ENCODE measurements at places on chromosomes 16 and 17.
A peak's percentile ranks its signal among the peaks of the same experiment; 100 is the strongest.

- DNase-seq: no peak
Observed at GRCh38 chr16:49585143-49585832, 211.7 kb downstream of the C16orf78 start.

DNA sequence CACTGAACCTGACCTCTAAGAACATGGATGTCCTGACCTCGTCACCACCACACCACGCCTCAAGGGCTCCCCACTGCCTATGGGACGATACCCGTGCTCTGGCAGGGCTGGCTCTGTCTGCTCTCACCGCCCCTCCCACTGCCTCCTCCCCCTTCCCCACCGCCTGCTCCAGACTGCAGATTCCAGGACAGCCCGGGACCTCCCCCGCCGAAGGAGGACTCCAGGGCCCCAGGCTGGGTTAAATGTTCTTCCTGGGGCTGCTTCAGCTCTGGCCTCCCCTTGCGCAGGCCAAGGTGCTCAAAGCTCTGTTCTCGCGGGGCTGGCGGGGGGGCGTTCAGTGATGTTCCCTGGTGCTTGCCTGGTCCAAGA, 3.1 kb downstream of the NPW start:
- no peak for DNase-seq

GRCh38 chr16:67666559-67667452, at the start of the genes C16orf86 and ENKD1:
Gene C16orf86, plus strand, starts transcription at chr16:67666814. Its CDS starts 157 bp downstream, at chr16:67666971.
Gene ENKD1, minus strand, starts transcription at chr16:67666750. Its CDS starts 308 bp downstream, at chr16:67666442.
- peak; percentile 94 for DNase-seq

DNA sequence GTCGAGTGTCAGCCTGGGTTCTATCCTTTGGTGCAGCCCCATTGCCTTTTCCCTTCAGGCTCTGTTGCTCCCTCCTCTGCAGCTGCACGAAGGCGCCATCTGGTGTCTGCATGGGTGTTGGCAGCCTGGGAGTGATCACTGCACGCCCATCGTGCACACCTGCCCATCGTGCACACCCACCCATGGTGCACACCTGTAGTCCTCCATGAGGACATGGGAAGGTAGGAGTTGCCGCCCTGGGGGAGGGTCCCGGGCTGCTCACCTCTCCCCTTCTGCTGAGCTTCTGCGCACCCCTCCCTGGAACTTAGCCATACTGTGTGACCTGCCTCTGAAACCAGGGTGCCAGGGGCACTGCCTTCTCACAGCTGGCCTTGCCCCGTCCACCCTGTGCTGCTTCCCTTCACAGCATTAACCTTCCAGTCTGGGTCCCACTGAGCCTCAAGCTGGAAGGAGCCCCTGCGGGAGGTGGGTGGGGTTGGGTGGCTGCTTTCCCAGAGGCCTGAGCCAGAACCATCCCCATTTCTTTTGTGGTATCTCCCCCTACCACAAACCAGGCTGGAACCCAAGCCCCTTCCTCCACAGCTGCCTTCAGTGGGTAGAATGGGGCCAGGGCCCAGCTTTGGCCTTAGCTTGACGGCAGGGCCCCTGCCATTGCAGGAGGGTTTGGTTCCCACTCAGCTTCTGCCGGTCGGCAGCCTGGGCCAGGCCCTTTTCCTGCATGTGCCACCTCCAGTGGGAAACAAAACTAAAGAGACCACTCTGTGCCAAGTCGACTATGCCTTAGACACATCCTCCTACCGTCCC, 2.9 kb downstream of the CTRL start:
- DNase-seq: peak; percentile 88

DNA sequence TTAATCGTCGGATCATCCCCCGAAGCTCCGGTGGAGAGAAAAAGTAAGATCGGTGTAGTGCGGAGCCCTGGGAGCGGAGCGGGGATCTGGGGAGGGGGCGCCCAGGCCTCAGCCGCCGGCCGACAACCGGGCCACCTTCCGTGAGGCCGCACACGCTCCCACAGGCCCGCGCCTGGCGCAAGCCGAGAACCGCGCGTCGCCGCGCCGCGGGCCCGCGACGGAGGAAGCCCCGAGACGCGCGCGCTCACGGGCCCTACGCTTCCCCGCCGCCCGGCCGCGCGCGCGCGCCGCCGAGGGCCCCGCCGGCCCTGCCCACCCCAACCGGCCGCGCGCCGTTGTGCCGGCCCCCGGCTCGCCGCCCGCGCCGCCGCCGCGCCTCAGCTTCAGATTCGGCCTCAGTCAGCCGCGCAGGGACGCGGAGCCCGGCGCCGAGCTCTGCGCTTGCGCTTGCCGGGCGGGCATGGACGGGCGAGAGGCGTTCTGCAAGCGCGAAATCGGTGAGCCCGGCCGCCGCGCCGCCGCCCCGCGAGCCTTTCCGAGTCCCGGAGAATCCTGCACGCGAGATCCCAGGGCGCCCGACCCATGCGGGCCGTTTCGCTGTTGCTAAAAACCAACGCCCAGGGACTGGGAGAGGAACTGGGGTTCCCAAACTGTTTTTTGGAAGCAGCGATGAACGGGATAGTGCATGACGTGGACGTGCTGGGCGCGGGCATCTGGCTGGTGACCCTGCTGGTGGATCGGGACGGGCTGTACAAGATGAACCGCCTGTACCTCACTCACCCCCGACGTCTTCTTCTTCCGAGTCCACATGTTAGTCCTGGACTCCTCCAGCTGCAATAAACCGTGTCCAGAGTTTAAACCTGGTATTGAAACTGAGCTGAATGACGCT, 28.0 kb upstream of the LRRC37A start:
- peak; percentile 99 for DNase-seq

DNA sequence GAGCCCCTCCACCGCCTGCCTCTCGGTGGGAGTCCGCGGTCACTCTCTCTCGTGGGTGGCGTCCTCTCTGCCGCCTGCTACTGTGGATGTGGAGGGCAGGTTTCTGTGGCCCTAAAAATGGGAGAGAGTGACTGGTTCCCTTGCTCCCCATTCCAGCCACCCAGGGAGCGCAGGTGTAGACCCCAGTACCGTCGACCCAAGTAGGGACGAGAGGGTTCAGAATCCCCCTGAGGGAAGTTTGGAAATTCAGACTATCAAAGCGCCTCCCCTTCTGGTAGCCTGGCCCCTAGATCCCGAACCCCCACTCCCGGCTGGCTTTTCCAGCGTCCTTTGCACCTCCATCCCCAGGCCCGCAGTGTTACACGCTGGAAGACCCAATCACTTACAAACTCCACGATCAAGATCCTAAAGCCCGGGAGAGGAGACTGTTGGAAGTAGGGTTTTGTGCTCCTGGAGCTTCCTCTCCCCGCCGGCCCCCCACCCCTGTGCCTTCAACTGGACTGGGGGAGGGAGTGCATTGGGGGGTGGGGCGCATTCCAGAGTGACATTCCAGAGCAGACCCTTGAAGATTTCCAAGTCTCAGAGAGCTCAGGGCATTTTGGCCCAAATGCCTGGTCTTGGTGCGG, 991 bp downstream of the GPRC5C start:
- no peak for DNase-seq

- no peak for DNase-seq
Observed at GRCh38 chr17:57459286-57459915, 203.1 kb downstream of the MSI2 start.

DNA sequence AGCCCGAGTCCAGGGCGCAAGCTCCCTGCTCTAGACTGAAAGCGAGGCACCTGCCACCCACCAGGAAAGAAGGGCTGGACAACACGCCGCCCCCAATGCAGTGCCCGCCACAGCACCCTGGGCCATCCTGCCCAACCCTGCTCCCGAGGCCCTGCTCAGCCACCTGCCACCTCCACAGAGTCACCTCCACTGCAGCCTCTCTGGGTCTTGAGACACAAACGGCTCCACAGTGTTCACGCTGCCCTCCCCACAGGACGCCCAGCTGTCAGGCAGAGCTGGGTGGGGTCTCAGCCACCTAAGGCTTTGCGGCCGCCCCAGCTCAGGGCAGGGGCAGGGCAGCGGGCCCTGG, 9.3 kb downstream of the CLCN7 start:
- no peak for DNase-seq

DNA sequence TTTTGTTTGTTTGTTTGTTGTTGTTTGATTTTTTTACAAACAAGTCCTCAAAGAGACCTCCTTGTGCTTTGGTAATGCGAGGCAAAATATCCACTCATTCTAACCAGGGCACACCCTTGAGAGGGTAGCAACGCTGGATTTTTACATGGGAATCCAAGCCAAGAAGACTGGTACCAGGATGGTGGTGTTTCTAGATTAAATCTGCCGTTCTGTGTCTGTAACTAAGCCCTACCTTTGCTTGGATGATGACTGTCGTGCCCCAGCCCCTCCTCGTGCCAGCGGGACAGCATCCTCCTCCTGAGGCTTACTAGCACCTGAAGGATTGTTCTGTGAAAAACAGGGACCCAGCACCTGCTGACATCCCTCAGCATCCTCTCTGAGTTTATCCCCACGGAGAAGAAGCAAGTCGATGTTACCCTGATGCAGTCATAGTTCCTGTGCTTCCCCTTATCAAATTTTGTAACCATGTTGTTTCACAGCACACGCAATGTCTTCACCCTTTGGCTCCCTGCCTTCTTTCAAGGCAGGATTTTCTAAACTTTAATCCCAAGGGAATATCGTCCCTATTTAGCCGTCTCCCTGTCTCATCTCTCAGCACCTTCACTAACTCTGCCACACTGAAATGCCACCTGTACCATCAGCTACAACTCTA, 5.1 kb upstream of the HSBP1 start:
- no peak for DNase-seq

DNA sequence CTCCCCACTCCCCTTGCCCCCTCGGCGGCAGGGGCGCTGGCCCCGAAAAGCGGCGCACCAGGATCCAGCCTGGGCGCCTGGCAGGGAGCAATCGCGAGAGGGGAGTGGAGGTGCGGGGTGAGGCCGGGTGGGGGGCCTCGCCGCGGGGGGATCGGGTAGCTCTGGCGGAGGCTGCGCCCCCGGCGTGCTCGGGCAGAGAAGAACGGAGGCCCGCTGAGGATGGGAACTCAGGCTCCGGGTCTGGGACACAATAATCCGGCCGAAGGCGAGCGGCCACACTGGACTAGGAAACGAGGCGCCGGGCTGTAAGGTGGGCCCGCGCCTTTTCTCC, 721 bp upstream of the PCGF2 start:
- DNase-seq: no peak

GRCh38 chr16:89581861-89582563, 6.5 kb downstream of the CPNE7 start:
- no peak for DNase-seq

GRCh38 chr17:29624586-29624985, 1.9 kb upstream of the CORO6 start:
- no peak for DNase-seq

DNA sequence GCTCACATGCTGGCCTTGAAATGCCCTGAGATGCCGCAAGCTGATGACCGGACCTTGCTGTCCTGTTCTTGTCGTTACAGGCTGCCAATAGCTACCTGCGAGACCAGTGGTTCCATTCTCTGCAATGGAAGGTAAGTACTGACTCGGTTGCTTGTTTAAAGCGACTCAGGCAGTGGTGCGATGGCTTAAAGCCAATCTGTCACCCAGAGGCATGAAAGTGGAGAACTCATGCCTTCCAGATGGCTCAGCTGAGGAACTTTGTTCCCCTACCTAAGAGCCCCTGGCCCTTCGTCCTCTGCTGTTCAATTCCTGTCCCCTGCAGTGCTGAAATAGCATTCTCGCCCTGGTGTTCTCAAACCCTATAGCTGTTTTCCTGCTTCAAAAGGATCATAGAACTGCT, 158.3 kb upstream of the PLCG2 start:
- no peak for DNase-seq

- DNase-seq: no peak
Observed at GRCh38 chr17:80909635-80910034, 82.0 kb upstream of the CHMP6 start.

GRCh38 chr17:65576939-65577338, 15.5 kb upstream of the AXIN2 start:
- DNase-seq: no peak
